ENCODE measurements at places on chromosomes 1 and 21.

- no peak for DNase-seq
These were observed 104.9 kb downstream of the RUNX1 start for GRCh38 chr21:34944015-34944755.

GRCh38 chr1:248757784-248758195 is 2.2 kb upstream of the LYPD8 start:
- DNase-seq, result no peak

DNA sequence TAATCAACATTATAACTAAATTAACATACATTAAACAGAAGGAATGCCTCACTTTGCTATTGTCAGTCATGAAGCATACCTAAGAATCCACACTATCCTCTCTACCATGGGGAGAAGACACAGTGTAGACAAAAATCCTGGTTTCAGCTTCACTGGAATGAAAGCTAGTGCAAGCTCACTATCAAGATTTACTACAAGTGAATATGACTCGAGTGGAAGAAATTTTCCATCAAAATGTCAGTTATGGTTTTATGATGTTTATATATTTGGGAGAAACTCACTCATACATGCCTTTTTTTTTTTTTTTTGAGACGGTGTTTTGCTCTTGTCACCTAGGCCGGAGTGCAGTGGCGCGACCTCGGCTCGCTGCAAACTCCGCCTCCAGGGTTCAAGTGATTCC is 424.3 kb downstream of the KCNT2 start:
- no peak for DNase-seq

GRCh38 chr1:204558467-204558866 is 42.3 kb downstream of the MDM4 start:
- no peak for DNase-seq

DNA sequence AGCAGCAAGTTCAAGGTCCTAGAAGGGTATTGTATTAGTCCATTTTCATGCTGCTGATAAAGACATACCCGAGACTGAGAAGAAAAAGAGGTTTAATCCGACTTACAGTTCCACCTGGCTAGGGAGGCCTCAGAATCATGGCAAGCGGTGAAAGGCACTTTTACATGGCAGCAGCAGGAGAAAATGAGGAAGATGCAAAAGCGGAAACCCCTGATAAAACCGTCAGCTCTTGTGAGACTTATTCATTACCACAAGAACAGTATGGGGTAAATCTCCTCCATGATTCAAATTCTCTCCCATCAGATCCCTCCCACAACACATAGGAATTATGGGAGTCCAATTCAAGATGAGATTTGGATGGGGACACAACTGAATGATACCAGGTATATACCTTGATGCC is 409.5 kb downstream of the NTNG1 start:
- DNase-seq, result no peak

- no peak for DNase-seq
These were observed 113.8 kb downstream of the UBR4 start for GRCh38 chr1:19096036-19096833.
